ENCODE measurements at places on chromosomes 12 and 14.

DNA sequence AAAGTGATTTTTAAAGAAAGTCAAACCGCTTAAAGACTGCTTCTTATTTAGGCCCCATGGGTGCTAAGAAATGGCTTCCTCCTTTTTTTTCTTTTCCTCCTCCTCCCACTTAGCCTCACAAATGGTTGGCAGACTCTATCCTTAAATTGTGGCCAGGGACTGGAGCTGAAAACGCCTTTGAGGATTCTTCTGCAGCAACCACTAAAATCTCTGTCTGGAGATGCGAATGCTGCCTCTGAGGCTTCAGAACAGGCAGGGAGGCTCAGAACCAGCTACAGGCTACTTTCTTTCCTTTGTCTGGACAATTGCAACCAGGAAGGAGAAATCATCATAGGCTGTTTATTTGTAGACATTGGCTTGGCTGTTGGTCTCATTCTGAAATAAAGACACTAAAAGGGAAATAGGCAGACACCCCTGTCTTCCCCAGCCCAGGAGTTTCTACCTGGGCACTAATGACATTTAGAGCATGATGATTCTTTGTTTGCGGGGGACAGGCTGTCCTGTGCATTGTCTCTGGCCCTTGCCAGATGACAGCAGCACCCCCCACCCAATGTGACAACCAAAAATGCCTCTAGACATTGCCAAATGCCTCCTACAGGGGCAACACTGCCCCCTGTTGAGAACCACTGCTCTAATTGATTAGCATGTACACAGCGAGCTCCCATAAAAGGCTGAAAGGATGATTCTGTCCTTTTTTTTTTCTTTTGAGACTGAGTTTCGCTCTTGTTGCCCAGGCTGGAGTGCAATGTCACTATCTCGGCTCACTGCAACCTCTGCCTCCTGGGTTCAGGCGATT is 50.3 kb downstream of the MAP1LC3B2 start:
- no peak for DNase-seq

GRCh38 chr12:28294300-28294699 is 104.0 kb downstream of the CCDC91 start:
- DNase-seq = no peak

DNA sequence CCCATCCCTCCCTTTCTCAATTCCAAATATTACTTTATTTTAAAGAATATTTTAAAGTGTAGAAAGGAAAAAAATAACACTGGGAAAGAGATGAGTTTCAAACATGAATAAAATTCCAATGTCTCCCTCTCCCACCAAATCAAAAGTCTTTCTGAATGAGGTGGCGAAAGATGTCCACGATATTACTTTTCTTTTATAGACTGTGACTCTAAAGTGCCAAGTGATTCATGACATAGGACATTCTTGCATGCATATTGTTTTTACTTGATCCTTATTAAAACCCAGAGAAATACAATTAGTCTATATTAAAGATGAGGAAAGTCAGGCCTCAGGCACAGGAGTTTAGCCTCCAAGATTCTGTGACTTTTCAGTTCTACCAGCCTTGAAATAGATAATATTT is 16.0 kb upstream of the LUM start:
- DNase-seq = no peak

DNA sequence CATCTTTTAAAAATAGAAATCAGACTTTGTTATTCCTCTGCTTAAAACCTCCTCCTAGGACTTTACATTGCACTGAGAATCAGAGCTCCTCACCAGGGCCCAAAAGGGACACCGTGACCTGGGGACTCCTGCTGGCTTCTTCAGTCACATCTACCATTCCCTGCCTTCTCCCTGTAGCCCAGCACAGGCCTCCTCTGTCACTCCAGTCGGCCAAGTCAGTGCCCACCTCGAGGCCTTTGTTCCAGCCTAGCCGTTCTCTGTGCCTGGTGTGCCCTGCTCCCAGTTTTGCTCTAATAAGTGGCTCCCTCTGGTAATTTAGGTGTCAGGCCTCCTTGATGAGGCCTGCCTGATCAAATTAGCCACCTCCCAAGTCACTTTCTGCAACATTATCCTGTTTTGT is 27.4 kb downstream of the CRADD start:
- DNase-seq = no peak

DNA sequence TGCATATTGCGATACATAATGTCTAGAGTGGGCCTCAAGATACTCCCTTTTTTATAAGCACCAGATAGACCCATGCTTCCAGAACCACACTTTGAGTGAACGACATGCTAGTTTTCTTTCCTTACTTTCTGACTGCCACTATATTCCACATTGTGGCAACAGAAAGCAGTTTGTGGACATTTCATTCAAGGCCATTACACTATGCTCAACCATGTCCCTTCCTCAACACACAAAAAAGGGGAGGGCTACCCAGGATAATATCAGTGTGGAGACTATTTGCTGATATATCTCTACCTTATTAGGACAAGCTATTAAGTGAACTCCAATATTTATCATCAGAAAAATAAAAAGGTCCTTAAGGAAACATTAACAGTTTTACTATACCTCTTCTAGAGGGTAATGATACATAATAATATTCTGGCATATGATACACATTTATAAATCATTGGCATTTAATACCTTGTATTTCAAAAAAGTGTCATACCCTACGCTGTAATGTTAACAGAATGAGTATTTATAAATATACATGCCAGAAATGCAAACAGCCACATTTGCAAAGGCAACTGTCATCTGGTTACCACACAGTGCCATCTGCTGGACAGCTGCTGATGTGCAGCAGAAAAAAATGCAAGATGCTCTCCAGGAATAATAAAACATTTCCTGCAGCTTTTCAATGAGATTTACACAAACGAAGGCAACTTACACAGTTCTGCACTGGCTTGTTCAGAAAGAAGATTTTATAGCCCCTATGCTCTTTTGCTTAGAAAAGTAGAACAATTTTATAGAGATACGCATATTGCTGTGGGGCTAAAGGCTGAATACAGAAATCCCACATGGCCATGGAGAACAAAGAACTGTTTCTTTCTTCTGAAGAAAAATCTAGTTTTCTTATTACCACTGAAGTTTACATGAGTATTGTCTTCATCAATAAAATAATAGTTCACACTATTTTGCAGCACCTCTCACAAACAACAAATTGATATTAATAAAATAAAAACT is 182.2 kb upstream of the GRIP1 start:
- DNase-seq = peak; percentile 64

DNA sequence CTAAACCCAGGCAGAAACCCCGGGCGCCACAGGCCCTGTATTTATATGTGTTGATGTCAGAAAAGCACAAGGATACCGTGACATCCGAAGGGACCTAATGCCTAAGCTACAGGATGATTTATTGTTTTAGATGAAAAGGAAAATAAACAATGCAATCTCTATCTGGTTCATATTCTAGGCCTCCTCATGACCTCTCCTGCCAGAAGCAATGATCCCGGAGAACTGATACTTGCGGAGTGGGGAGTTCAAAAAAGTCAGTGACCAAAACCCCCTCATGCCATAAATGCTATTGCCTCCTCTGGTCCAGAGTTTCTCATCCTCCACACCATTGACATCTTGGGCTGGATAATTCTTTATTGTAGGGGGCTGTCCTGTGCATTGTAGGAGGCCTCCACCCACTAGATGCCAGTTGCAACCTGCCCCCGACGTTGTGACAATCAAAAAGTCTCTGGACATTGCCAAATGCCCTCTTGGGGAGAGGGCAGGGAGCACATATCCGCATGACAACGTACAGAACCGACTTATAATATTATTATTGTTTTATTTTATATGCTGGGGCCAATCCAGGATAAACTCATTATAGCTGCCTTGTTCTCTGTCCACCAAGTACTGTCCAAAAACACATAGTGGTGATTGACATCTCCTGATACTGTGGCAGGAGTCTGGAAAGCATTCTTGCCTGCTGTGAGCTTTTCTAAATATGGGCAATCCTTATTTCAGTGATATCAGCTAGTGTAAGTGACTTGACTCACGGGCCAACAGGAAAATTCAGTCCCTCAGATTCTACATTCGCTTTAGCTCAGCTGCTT is 1.1 kb upstream of the CSRP2 start:
- no peak for DNase-seq

- no peak for DNase-seq
These were observed 33.2 kb upstream of the PPP1R13B start for GRCh38 chr14:103880348-103881267.

DNA sequence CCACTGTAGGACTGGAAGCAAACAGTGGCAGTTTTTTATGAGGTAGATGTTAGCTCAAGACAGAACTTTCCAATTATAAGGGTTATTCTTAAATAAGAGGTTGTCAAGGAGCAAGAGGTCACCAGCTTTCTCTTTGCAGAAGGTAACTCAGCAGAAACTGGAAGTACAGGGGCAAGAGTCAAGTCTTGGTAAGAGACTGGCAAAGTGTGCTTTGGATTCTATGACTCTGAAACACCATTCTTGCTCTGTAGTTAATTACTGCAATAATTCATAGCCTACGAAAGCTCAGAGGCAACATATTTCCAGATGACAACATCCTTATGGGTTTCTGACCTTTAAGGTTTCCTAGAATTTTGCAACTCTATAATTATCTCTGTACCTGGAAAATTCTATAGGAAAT is 51.3 kb downstream of the RMST start:
- DNase-seq = no peak

DNA sequence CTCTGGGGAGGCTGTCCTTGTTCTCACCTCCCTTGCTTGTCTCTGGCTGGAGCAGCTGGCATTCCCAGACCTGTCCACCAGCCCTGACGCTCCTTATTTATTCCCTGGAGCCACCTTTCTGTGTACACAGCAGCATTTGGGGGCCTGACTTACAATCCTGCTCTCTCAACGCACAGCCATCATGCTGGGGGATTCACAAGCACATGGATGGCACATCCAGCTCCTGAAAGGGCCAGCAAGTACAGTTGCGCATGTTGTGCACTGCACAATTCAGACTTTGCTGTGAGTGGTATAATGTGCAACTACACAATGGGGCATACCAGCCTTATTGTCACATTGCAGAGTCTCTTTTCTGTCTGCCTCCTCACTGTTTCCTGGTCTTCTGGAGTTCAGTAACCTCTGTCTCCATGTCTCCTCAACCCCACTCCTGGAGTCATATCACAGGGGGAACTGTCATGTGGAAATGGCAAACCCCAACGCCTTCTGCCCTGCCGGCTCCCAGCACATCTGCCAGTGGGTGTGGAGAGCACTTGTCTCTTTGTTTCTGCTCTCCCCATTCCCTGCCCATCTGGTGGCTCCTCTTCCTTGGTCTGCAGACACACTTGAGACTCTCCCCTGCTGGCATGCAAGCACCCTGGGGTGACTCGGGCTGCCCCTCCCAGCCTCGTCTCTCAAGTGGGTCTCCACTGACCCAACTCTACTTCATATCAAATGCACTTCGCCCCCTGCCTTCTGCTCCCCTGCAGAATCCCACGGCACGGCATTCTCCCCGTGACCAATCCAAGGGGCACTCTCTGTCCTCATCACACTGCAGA is 41.2 kb upstream of the MEG3 start:
- no peak for DNase-seq

- no peak for DNase-seq
These were observed 15.2 kb upstream of the WNT5B start for GRCh38 chr12:1613860-1614259.

DNA sequence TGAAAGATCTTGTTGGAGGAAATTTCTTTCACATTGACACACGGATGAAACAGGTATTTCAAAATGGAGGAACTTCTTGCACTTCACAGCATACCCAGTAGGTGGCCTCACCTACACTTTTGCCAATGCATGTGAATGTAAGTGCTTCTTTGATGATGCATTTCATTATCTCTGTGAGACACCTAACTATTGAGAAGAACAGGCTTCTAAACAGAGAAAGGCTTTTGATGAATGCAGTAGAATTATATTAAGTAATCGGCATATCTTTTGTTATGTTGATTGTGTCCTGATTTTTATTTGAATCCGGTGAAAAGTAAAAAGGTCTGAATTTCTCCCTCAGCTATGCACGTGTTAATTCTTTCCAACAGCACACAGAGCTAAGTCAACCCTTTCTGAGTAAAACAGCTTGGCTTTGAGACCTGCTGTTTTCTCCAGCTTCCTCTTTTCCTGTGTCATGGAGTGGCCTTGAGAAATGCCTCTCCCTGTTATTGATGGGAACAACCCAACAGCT is 399.0 kb downstream of the NAV3 start:
- no peak for DNase-seq

DNA sequence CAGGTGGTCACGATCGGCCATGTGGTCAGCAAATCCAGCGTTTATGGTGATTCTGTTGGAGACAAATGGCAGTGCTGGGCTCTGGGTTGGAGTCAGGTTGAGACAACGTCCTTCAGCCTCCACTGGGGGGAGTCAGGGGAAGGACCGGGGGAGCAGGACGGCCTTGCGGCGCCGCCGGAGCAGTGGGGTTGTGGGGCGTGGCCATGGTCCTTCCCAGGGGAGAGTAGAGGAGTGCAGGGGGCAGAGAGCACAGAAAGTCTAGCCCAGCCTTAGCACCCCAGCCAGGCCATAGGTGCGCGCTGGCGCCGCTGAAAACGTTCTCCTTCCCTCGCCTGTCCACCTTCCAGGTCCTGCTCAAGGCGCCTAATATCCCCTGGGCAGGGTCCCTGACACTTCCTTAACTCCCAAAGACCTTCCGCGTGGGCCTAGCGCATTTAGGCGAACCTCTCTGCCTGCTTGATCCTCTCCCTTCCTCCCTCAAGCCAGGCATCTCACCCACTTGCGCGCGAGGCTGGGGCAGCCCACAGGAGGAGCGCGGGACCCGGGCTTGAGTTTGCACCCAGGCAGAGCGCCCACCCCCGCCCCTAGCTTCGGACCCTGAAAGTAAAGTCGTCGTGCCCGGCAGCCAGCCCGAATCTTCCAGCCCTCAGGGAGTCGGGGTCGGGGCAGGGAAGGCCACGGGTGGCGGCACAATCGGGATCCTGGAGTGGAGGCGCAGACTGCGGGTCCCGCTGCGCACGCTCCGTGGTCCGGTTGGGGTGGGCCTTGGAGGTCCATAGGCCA is 3.1 kb upstream of the KIF26A start:
- DNase-seq = no peak

DNA sequence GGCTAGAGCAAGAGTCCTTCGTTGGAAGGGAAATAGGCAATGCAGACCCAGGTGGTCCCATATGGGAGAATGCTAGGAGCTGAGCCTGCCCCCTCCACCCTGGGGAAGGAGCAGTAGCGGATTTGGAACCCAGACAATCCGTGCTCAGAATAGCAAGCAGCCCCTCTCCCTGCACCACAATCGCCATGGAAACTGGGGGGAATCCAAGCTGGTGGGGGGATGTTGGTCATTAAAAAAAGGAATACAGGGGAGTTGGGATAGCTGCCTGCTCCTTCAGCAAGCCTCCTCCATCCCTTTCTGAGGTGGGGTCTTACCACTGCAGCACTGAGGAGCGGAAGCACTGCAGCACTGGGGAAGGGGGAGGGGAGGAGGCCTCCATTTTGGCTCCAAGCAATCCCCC is 2.9 kb downstream of the RND1 start:
- DNase-seq = no peak

All from stimulated activated CD4-positive, alpha-beta T cell treated with anti-CD3 and anti-CD28 coated beads, Interleukin-12 subunit alpha, Interleukin-12 subunit beta, amount 100 ng/mL, for 24 hours (primary cell).